Vagina (tissue), 2 donors: ENCODE measurements at places on chromosomes 2 and 18. TPM values are rescaled to one million over a fixed set of nuclear protein-coding genes. Genes with fewer than 3 reads are reported as not detected.

DNA sequence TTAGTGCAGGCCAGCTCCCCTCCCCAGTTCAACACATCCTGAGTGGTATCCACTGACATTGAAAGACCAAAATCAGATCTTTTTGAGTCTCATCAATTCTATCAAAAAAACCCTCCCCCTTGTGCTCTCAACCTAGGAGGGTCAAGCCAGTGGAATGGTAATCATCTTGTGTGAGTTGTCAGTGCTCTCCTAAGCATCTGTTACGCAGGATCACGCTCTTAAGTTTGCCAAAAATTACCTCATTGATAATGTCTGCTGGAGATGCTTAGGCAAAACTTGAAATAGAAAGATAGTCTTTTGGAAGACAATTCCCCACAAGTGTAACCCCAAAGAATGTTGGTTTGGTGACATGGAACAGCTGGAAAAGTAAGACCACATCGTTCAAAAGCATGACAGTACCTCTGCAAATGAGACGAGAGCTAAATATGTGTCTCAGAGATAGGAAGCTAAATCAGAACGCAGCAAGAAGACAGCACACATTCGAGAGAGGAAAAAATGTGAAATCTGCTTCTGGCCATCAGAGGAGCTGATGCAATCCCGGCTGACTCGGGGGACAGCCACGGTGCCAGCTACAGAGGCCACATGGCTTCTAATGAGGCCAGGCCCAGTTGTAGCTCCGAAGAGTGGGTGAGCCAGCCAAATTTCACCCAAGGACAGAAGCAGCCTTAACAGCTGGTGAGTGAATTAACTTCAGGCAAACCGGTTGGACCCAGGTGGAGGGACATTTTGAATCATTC is 753.9 kb downstream of the RNF144A start:
- no peak for DNase-seq

- no peak for DNase-seq
Measured at GRCh38 chr2:43240766-43241150, 14.4 kb upstream of the ZFP36L2 start.

DNA sequence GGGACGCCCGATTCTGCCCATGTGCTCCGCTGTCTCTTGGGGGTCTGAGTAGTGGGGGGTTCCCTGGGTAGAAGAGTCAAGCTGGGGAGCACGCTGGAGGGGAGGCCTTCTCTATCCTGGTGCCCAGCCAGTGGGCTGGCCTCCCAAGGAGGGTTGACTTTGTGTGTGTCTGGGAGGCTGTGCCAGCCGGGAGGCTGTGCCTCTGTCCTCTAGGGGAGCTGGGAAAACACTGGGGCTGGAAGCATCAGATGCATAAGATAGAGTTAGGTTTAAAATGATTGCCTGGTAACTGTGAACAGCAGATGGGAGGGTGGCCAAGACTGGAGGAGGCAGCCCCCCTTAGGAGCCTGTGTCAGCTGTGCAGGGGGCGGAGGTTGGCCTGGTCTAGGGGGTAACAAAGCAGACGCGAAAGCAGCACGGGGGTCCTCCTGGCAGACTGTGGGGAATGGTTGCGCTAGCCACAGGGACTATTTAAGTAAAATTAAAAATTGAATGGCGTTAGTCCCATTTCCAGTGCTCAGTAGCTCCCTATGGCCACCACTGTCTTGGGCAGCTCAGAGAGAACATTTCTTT is 1.3 kb downstream of the ING5 start:
- no peak for DNase-seq

GRCh38 chr2:238657132-238658053 is 190.5 kb upstream of the TWIST2 start:
- DNase-seq, result no peak

DNA sequence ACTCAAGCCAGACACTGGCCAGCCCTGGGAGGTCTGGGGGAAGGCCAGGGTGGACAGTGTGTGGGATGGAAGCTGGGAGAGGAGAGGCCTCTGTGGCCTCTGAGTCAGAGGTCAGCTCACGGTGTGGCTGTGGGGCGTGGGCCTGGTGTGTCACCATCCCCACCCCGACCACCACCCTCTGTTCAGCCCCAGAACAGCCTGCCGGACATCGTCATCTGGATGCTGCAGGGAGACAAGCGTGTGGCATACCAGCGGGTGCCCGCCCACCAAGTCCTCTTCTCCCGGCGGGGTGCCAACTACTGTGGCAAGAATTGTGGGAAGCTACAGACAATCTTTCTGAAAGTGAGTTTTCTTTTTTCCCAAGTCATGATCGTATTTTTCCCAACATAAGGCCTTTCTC is 110.5 kb downstream of the DYSF start:
- no peak for DNase-seq

DNA sequence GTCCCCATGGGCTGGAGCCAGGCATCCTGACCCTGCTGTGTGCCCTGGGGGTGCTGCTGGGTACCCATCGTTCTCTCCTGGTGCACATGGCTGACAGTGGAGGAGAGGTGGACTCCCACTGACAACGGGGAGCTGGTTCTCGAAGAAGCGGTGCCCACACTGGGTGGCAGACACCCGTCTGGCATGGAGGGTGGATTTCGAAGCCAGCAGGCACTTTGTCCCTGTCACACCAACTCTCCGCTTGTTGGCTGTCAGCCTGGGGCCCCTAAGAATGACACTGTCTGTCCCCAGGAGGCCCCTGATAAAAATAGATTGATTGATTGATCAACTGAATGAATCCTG is 55.4 kb downstream of the RTP5 start:
- DNase-seq, result no peak

DNA sequence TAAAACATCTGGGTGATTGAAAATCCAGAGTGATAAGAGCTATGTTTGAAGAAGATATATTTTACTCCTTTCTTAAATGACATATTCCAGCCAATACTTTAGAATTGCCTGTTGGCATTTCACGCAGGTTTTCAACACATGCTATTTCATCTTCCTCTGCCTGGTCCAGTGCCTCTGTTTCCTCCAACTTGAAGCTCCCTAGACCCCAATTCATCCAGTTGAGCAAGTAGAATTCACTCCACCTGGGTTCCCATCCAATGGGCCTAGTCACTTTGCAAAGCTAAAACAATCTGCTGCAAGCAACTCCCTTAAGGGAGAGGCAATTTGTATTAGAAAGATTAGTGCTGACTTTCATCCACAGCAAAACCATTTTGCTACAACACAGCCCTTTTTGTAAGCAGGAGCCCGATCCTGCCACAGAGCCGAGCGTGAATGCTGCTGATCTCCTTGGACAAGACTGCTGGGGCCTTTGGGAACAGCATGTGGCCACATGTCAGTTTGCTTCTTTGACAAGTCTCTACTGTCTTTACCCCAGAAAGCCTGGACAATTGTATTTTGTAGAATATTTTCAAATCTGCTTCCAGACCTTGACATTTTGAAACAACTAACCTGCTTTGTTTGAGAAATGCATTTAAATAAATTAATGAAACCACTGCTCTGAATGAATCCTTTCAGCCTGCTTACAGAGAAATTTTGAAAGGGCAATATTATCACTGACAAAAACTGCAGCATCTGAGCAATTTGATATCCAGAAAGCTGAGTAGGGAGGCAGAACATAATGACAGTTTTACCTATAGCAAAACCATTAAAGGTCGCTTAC is 259.1 kb downstream of the TDRD15 start:
- DNase-seq, result no peak

The RESP18 gene
- total RNA-seq, result not detected

The CCDC93 gene
- total RNA-seq, result 18.2 TPM

The ERFE gene
- total RNA-seq, result not detected
